ENCODE measurements at places on chromosomes 3 and 15. TPM values are rescaled to one million over a fixed set of nuclear protein-coding genes. Genes with fewer than 3 reads are reported as not detected.

- peak; percentile 58 for DNase-seq
These were observed 35.2 kb downstream of the SLC6A20 start for GRCh38 chr3:45760878-45761711.

DNA sequence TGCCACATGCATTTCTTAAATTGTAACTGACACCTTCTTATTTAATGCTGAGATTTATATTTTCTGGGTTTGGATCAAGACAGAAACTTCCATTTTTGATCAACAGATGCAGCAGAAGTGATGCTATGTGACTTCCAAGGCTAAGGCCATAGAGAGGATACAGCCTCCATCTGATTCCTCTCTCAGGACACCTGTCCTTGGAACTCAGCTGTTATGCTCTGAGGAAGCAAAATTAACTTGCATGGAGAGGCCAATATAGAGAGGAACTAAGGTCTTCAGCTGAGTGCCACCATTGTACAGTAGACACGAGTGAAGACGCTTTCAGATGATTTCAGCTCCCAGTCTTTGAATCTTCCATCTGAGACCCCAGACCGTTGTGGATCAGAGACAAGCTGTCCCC, 296.9 kb upstream of the TBL1XR1 start:
- no peak for DNase-seq

CTXN2 gene
- not detected for total RNA-seq

DNA sequence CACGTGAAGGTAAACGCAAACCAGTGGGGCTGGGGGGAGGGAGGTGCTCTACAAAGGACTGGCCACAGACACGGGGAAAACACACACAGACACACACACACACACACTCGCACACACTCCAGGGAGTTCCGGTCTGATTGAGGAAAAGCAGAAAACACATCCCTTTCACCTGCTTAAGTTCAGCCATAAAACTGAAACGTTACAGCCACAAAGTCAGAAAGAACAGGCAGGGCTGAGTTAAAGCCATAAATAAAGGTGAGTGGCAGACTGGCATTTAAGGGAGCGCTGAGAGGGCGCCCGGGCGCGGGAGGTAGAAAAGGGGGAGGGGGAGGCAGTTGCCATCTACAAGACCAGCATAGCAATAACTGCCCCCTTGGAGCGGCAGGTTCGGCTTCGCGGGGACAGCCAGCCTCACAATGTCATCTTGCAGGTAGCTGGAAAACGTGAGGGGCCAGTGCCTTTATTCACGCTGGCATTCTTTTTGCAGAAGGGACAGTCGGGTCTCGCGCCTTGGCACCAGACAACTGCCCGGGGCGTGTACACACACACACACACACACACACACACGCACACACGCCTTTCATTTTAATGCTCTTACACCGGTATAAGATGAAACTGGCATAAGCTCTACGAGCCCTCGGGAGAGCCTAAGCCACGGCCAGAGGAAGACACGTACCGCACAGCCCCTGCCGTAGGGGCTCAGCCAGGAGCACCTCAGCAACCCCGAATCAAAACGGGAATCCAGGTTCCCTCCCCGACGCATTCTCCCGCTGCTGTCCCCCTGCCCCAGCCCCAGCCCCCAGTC, 866 bp downstream of the TNIK start:
- DNase-seq, result peak; percentile 56

DNA sequence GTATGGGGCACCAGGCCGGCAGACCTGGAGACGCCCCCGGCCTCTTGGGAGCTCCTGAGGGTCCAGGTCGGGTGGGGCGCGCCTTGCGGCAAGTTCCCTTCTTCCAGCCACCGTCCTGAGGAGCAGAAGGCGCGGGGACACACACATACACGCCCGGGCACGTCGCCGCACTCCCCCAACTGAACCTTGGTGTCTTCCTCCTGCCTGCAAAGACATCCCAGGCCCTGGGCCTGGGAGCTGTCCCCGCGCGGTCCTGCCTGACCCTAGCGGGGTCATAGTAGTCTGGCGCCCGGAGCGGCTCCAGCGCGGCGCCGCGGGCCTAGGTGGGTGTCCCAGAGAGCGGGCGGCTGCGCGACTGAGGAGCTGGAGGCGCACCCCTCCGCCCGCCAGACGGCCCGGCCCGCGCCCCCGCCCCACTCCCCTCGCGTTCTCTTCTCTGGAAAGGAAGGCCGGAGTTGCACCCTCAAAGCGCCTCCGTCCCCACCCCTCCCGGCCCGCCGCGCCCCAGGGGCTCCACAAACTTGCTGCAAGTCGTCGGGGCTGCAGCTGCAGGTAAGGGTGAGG, 185.9 kb upstream of the LINGO1 start:
- DNase-seq, result no peak

SH2D7 gene
- total RNA-seq, result not detected

RETNLB gene
- total RNA-seq, result not detected

MKRN3 gene
- 15.0 TPM for total RNA-seq

CCR8 gene
- not detected for total RNA-seq

- DNase-seq, result no peak
These were observed 185.2 kb upstream of the TSC22D2 start for GRCh38 chr3:150222691-150223489.

- peak; percentile 85 for DNase-seq
These were observed 638.6 kb upstream of the TBL1XR1 start for GRCh38 chr3:177835917-177836316.

PROS1 gene
- 5.9 TPM for total RNA-seq

NLGN1 gene
- total RNA-seq, result 6.0 TPM

DNA sequence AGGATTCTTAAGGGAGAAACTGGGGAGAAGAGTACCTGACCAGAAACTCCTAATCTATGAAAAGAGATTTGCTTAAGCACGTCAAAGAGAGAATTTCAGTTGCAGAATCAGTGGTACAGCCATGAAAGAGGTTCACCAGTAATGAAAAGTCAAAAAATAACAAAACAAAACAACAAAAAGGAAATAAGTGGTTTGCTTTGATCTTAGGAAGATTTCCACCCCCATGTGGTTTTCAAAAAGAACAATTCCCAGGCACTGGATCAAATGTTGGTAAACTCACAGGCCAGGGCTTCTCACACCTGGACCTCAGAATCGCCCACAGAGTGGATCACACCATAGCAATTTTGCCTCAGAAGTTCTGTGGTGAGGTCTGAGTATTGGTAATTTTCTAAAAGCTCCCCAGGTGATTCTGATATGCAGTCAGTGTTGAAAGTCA, 67.5 kb downstream of the TMEM39A start:
- DNase-seq, result no peak

- DNase-seq, result no peak
These were observed 265.5 kb upstream of the ROPN1 start for GRCh38 chr3:124257336-124257864.

- DNase-seq, result no peak
These were observed 82.6 kb downstream of the MLH1 start for GRCh38 chr3:37075955-37076354.

CCR2 gene
- total RNA-seq, result not detected

ANKRD34C gene
- not detected for total RNA-seq

All from Daoy (cell line).